ENCODE measurements at places on chromosomes 2 and 18.

- DNase-seq = no peak
Observed at GRCh38 chr18:76363436-76364120, 131.5 kb downstream of the ZNF516 start.

- DNase-seq = no peak
Observed at GRCh38 chr2:224908818-224909217, 133.4 kb downstream of the DOCK10 start.

- peak; percentile 85 for DNase-seq
Observed at GRCh38 chr2:42827647-42828486, 35.5 kb upstream of the HAAO start.

DNA sequence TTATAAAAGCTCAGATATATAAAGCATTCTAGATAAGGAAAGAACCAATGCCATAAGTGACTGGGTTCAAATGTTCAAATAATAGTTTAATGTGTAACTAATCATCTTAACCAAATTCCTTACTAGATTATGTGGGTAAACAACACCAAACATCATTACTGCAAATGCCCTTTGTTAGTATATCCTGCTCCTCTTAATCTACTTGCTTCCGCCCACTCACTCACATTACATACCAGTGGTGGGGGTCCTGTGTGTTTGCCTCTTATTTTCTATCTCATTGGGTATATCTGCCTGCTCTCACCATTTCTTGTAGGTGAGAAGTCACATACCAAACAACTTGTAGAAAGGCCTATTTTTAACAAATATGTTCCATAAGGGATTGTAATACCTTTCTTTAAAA is 562.1 kb downstream of the NRXN1 start:
- no peak for DNase-seq

DNA sequence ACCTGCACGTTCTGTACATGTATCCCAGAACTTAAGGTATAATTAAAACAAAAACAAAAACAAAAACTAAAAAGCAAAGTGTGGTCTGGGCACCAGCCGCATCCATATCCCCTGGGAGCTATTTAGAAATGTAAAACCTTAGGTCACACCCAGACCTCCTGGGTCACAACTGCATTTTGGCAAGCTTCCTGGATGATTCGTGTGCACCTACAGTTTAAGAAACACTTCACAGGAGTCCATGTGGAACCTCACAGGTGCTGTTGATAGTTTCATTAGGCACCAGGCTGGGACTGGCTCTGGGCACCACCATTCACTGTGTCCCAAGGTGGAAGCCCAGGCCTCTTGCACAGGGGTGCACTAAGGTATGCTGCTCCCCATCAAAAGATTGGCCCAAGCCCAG is 103.6 kb upstream of the BOD1L2 start:
- DNase-seq = no peak

DNA sequence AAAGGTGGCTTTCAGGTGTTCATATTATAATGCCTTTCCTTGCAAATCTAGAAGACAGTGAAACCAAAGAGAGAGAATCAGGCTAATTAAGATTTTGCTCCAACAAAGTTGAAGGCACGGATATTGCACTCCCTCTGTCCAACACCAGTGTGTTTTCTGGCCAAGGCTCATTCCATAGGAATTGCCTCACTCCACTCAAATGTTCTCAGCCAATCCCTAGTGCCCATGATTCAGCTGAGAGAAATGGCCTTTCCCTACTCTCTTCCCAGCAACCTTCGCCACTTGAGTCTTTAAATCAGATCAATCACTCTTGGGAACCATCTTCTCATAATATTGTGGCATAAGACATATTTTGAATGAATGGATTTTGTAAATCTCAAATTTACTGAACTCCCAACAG is 768.2 kb upstream of the ACVR2A start:
- no peak for DNase-seq
